ENCODE measurements at places on chromosomes 1 and 21.

DNA sequence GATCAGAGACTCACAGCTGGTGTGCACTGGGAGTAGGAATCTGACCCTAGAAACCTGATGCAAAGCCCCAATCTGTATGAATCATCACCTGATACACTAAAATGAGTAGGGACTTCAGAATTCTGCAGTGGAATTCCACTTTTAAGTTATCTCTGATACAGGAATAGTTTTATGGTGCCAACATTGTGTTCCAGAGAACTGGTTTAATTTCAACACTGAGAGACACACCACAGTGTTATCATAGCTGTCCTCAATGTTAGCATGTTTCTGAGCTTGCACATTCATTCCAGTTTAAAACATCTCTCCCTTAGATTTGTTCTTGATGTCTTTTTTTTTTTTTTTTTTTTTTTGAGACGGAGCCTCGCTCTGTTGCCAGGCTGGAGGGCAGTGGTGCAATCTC is 7.1 kb downstream of the UTS2 start:
- DNase-seq: no peak

- DNase-seq: no peak
Observed at GRCh38 chr1:215482079-215482478, 85.0 kb upstream of the KCTD3 start.

- no peak for DNase-seq
Observed at GRCh38 chr21:43034826-43035225, 40.8 kb downstream of the CBS start.

DNA sequence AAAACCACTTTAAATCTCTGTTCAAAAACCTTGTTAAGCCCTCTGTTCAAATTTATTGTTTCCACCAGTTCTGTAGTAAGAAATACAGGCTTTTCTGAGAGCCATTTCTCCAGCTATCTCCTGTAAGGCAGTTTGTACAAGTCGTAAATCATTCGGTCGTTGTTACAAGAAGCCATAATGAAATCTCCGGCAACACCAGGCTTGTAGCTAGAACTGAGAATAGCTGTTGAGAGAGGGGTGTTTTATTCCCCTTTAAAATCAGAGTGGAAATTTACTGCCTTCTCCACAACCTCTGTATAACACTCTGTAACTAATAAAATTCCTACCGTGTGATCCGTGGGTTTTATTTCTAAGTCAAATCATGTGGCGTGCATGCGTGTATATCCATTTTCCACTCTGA is 335.8 kb upstream of the KAZN start:
- no peak for DNase-seq

DNA sequence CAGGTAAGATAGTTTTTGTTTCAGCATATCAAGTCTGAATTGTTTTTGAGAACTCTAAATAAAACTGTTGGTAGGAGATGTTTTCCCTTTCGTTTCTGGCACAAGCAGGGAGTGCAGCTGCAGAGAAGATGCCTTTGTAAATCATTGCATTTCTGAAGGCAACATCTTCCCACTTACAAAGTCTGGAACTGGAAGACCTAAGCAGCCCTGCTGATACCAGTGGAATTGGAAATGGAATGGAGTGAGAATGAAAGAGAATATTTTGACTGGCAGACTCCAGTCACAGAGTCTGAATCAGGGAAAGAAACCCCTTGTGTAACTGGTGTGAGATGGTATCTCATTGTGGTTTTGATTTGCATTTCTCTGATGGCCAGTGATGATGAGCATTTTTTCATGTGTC is 815.6 kb downstream of the LTN1 start:
- DNase-seq: no peak

GRCh38 chr1:229461032-229461668 is 27.3 kb upstream of the ACTA1 start:
- DNase-seq: no peak

GRCh38 chr1:43414634-43415223 is 25.0 kb downstream of the SZT2 start:
- DNase-seq: peak; percentile 71

- DNase-seq: no peak
Observed at GRCh38 chr1:175968486-175969172, 225.2 kb upstream of the TNR start.

DNA sequence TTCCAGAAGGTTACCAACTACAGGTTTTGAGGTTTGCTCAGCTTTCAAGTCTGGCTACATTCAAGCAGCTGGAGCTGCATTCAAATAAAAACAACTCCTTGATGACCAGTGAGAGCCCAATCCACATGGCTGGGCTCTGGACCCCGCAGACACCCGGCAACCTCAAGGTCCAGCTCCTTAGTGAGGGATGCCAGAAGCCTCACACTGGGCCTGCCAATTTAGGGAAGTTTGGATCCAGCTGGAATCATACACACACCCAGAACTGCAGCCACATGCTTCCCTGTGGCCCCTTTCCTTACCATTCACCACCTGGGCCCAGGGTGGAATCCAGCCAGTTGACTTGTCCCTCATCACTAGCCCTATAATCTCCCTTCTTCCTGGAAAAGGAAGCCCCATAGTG is 123.7 kb downstream of the UBE2U start:
- no peak for DNase-seq

GRCh38 chr1:44803062-44803311 is 2.8 kb downstream of the PLK3 start:
- no peak for DNase-seq

DNA sequence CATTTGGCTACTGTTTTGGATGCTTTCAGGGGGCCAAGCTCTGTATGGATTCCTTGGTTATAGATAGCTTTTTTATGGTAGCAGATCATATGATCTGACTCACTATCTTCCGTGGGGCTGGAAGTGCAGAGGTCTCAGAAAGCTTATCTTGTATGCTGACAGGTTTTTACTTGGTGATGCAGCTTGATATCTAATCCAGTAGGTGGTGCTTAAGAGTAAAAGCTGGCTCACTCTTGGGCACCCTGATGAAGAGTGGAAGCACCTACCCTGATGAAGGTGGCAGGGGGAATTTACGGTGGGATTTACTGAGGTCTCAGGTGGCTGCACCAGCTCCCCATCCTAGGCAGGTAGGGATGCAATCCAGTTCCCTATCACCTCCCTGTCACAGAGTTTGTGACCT is 151.2 kb downstream of the PTBP2 start:
- no peak for DNase-seq

GRCh38 chr1:111747282-111747734 is 8.1 kb upstream of the INKA2 start:
- peak; percentile 89 for DNase-seq

GRCh38 chr1:101089613-101090338 is 64.2 kb upstream of the DPH5 start:
- DNase-seq: no peak

GRCh38 chr1:176531921-176532897 is 69.2 kb downstream of the PAPPA2 start:
- no peak for DNase-seq

DNA sequence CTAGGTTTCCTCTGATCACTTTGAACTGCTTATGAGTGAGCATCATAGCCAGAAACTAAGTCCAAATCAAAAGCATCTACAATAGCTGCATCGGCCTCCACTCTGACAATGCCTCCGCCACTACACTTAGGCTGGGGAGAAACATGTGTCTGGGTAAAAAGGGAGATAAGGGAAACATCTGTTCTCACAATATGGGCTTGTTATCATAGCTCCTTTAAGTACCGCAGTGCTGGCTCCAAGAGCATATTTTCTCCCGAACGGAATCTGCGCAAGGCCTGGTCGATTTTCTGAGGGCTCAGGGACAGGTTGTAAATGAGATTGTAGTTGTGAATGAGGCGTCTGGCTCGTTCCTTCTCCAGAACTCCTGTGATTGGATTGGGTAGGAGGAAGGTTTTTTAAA is 63.9 kb upstream of the CYP2J2 start:
- no peak for DNase-seq

DNA sequence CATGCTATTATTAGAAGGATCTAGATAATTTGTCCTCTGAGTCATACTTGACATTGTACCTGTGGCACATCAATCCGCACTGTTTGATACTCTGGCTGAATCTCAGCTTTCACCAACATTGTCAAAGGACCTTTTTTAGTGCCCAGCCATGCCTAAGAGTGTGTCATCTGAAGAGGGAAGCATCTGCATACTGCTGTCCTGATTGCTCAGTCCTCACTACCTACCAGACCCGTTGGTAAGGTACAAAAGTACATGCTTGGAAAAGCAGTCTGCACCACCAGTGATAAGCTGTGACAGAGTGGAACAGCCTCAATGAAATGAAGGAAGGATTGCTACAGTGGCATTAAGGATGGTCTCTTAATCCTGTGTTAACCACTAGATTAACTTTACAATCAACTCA is 17.1 kb downstream of the SYNC start:
- no peak for DNase-seq

- DNase-seq: no peak
Observed at GRCh38 chr1:206702803-206703202, 18.1 kb downstream of the MAPKAPK2 start.

- DNase-seq: no peak
Observed at GRCh38 chr1:145917595-145917994, 922 bp downstream of the PEX11B start.

- DNase-seq: no peak
Observed at GRCh38 chr1:42013881-42014470, 95.3 kb upstream of the HIVEP3 start.

DNA sequence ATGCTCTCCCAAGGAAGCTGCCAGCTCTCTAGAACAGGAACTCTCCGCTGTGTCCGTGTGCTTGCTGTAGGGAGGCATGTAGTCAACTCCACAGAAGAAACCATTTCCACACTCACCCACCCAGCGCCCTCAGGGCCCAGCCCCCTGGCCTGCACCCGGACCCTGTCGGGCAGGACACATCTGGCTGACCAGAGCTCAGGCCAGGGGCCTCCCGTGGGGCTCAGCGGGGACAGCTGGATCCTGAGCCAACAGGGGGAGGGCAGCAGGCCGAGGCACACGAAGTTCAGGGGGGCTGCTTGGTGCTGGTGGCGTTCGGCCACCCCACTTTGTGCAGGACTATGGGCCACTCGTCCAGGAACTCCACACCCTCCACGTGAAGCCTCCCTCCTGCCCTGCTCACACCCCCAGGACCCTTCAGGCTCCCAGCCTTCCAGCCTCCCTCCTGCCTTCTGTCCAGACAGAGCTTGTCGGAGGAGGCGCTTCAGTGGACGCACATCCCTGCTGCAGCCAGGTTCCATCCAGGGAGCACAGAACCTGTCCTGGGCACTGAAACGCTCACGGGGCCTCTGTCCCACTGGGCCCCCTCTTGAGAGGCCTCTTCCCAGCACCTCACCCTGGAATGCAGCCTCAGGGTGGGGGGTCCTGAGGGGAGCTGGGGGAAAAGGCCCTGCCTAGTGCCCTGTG is 15.0 kb upstream of the FAAP20 start:
- no peak for DNase-seq

GRCh38 chr1:227662933-227663332 is 72.2 kb downstream of the JMJD4 start:
- DNase-seq: no peak

DNA sequence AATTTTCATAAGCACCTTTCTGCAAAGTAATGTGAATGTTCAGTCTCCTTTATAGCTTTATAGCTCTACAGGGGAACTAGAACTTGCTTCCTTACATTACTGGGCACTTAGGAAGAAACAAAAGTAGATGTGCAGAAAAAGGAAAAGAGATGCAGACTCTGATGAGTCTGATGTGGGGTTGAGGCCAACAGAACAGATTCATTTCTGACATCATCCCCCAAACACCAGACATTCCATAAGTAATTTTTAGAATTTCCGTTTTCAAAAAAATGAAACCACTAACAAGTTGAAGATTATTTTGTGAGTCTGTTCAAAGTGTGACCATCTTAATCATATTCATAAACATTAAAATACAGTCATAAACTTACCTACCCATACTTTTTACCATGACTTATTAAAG is 96.0 kb downstream of the NRIP1 start:
- no peak for DNase-seq

GRCh38 chr1:184285401-184286087 is 101.3 kb upstream of the C1orf21 start:
- DNase-seq: no peak

DNA sequence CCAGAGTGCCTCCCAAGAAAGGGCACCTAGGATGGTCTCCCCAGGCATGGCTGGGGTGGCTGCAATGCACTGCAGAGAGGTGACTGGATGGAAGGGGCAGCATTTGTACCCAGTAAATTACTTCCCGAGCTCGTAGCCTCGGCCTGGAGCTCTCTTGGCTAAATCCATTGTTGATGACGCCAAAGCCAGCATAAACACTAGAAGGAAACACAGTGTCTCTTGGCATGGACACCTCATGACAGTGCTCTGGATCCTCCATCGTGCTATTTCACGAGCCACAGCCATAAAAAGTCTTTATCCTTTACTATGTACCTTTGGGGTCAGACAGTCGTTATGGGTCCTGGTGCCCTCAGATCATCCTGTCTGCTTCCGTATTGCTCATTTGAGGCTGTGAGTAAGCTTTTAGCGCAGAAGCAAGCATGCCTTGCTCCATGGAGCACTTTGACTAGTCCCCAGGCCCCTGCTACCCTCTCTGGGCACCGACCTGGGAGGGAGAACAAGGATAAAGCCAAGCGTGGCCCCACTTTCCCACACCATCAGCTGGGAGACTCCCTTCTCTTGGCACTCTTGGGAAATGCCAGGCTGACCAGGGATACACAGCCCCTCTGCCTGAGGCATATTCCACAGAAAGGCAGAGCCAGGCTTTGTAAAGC is 10.3 kb upstream of the PRELP start:
- no peak for DNase-seq

DNA sequence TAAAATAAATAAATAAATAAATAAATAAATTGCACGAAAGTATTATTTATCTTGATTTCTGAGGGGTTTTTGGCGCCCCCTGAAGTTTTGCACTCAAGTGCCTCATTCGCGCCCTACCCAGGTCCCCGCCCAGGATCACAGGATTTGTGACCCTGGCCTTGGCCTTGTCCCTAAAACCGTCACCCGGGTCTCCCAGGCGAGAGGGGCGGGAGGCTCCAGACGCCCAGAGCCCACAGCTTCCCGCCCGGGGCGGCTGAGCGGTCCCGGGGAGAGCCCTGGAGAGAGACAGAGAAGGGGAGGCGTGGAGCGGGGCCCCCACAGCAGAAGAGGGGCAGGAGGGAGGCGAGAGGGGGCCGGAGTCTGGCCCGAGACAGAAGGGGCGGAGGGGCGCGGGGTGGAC is 91.8 kb upstream of the CASZ1 start:
- no peak for DNase-seq

DNA sequence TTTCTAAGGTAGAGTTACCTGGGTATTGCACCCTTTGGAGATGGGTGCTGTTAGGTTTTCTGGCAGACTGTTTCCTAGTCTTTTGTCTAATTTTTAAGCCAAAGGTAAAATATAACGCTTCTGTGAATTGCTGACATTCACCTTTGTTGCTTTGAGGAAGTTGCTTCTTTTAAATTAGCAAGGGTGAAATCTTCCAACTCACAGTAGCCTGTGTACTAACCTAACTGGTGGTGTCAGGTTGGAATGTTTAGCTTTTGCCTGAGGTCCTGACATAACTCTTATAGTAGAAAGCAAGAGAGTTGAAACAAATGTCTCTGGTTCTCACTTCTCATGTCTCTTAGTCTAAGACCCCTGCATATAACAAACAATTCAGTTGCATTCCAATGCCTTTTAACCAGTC is 61.1 kb upstream of the LPGAT1 start:
- DNase-seq: no peak

- DNase-seq: no peak
Observed at GRCh38 chr1:21932127-21932526, 5.0 kb downstream of the HSPG2 start.
